ENCODE measurements at places on chromosomes 12 and 14.

DNA sequence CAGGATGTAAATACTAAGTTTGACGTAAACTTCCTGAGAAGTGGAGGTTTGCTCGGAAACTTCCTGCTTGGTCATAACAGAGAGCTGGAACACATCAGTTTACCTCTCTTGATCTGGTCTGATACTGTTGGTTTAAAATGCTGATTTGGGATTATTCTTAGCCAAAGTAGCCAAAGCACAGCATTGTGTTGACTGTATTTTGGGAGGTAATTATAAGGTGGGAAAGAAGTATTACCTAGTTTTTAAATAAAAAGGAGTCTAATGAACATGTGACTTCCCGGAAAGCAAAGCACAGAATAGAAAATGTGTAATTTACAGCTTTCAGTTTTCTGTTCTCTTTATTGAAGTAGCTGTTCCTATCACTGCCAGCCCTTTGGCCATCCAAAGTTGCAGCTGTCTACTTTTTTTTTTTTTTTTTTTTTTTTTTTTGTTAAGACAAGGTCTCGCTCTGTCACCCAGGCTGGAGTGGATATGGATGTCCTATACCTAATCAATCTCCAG, 52.2 kb upstream of the SRP54 start:
- DNase-seq: no peak

DNA sequence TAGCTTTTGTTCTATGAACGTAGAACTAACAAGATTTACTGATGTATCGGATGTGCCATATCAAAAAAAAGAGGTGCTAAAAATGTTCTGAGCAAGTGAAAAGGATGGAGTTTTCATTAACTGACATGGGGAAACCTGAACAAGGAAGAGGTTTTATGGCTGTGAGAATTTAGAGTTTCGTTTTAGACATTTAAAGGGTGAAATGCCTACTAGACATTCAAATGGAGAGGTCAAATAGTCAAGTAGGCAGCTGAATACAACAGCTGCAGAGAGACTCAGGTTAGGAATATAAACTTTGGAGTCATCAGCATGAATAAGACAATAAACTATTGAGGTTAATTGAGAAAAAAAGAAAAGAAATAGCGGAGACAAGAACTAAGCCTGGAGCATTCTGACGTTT, 364.9 kb upstream of the GARIN6 start:
- no peak for DNase-seq

DNA sequence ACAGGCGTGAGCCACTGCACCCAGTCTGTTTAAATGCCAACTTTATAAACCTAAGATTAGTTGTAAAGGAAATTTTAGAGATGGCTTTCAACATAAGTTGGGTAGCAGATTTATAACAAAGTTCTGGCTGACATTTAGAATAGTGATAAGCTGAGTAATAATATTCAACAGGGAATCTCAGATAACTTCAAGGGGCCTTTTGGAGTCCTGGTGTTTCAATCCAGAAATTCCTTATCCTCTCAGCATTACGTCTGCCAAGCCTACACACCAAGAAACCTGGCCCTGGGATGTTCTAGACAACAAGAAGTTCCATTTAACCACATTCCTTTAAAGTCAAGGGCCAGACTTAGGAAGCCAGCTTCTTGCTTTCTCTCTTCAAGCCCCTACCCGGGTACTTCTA, 59.5 kb upstream of the DYRK2 start:
- DNase-seq: no peak

DNA sequence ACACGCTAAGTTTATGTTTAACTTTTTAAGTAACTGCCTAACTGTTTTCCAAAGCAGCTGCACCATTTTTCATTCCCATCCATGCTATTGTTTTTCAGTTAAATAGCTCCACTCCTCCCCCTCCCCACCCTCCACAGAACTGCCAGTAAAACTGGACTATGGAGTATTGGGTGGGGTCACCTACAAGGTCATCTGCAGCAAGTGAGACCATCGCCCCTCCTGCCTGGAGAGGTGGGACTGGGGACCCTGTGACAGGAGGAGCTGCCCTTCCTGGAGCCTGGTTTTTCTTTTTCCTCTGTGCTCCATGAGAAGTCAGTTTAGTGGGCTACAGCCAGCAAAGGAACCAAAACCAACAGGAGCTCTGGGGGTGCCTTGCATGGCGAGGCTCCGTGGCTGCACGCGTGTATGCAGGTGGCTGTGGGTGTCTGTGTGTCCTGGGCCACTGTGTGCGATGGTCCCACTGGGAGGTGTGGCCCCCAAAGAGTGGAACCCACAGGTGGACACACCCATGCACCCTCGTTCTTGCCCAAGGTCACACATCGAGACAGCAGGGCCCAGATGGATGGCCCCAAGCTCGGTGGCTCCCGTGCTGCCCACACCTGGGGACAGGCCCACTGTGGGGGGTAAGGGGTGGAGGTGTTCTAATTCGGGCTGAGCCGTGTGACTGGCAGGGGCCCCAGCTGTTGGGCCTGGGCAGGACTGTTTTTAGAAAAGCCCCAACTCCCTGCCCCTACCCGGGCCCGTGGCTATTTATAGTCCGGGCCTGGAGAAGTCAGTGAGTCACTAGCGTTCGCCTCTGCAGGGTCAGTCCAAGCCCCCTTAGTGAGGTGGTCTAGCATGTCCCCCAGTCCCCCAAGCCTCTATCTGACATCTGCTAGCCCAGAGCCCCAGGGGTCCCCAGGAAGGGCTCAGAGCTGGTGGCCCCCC, 2.3 kb upstream of the ADSS1 start:
- DNase-seq: no peak

- DNase-seq: no peak
Measured at GRCh38 chr14:106218174-106218573, 691.8 kb downstream of the TMEM121 start.

GRCh38 chr14:22300646-22301045, 288.4 kb downstream of the DAD1 start:
- no peak for DNase-seq

DNA sequence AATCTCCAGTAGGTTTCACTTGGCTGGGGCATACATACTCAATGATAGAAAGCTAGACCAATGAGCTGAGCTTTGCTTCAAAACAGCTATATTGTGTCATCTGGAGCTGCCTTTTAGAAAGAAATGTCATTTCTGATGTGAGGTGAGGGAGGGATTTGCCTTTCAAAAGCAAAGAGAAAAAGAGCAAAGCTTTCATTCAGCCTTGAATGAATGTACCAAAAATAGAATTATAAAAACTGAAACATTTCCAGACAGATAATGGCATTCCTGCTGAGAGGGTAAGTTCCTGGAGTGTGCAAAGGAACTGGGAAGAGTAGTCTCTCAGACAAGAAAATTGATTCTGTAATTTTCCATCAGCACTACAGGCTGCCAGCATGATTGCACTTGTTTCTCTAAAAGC, 710.0 kb downstream of the LRFN5 start:
- DNase-seq: no peak

GRCh38 chr12:115000038-115000437, 316.1 kb upstream of the TBX3 start:
- no peak for DNase-seq

DNA sequence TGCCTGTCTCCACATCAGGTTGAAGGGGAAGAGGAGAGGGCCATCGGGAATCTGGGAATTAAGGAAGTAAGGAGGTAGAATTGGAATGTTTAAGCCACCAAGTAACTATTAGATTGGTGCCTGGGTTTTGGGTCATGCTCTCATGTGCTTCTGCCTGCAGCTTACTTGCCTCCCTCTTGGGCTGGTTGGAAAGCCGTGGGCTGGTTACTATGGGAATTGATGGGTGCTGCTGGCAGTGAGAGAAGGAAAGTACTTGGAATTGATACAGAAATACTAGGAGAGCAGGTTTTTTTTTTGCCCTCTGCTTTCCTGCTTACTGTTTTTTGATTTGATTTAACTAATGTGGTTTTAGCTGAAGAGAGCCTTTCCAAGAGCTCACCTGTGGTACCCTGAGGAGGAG, 493.5 kb upstream of the RGS6 start:
- no peak for DNase-seq

DNA sequence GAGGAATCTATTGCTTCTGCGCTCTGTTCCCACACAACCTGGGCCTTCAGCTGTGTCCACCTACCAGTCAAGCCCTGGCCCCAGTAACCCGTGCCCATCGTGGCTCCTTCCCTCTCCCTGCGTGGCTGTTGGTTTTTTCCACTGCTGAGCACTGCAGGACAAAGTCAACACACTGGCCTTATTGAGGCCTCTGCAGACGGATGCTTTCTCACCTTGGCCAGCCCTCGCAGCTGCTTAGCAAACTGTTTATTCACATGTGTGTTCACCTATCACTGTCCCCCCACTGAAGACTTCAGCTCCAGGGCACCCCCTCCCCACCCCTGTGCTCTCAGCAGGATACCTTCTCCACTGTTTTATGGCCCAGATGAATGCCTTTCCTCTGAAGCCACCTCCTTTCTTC, 12.8 kb upstream of the GPX2 start:
- no peak for DNase-seq

DNA sequence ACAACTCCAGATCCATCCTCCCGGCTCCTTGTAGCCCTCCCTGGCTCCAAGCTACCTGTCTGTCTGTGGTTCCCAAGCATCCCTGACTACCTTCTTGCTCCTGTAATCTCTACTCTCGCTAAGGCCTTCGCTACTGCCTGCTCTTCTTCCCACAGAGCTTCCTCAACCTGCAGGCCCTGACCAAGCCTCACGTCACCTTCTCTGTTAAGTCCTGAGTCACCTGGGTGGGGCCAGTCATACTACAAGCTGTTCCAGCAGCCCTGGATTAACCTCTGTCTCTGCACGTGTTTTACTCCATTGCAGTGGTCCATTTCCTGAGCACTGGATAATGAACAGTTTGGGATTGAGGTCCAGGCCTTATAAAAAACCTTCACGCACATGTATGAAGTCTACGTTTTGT, 770.7 kb downstream of the BCL11B start:
- DNase-seq: no peak

DNA sequence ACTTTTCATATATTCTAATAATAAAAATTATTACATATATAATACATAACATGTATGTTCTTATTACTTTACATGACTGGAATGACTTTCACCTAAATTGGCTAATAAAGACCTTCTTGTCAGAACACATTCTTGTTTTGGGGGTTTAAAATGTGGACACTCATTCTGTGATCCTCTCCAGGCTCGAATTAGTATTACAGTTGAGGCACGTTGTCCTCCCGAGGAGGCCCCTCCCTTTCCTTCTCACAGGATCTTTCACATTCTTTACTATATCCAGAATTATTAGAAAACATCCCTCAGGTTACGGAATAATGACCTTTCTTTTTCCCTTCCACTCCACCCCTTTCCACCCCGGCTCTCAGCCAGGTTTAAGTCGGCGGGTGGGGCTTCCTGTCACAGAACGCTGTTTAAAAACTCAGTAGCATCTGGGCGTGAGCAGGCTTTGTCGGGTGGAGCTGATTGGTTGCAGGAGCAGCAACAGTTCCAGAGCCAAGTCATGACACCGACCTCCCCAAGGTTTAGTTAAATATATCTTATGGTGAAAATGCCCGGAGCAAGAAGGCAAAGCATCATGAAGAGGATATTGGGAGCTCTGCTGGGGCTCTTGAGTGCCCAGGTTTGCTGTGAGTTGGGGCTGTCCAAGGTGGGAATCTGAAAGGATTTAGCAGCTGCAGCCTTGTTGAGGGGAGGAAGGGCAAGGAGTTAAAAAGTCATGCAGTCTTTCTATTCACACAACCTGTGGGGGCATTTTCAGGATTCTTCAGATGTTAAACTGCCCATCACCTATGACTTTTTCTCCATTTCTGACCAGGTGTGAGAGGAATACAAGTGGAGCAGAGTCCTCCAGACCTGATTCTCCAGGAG, 396.7 kb upstream of the OR4E1 start:
- DNase-seq: no peak

DNA sequence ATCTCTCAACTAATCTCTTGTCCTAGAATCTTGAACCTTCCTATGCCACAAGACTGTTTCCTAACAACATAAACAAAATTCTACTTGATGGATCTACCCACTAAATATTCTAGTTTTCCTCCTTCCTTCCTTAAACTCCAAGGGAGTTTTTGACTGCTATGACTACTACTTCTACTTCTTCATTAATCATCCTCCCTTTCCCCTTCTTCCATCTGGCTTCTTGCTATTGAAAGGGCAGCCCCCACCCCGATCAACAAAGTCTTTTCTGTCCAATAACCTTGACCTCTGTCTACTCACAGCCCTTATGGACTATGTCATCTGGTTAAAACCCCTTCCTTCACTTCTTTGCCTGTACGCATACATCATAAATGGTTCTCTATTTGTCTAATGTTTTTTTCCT, 5.6 kb downstream of the LTA4H start:
- DNase-seq: no peak

DNA sequence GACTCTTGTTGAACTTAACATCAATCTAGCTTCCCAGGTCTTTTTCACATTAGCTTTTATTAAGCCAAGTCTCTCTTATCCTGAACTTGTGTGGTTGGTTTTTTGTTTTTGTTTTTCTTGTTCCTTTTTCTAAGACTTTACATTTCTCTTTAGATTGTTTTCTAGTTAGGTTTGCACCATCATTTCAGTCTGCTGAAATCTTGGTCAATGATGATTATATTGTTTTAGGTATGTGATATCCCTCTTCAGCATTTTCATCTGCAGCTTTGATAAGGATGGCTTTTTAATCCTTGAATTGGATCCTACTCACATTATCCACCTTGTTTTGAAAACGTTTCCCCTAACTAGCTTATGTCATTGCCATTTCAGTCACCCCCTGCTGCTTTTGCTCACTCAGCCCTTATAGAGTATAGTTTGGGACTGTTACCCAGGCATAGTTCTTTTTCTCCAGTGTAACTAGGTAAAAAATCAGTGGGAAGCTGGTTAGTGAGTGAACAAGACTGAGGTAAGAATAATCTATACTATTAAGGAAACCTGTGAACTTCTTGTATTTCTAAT, 22.0 kb downstream of the YLPM1 start:
- no peak for DNase-seq
